Naive thymus-derived CD4-positive, alpha-beta T cell (primary cell): ENCODE measurements at places on chromosomes 4 and X.

DNA sequence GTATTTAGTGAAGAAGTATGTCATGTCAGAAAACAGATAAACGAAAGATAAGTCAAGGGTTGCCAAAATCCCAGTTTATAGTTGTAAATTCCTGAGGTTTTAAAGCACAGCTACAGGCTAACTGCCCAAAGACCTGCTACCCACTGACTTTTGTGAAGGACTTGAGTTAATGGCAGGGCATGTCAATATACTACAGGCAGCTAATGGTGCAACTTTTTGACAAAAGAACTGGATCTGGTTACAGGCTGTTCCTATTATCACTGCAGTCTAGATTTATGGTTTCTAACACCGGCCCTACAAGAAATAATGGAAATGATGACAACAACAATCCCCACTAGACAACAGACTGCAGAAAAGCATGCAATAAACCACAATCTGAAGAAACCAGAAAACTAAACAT is 6.4 kb downstream of the SCML2 start:
- no peak for DNase-seq
- no peak overlapping the region for H3K4me3 ChIP-seq
- H3K27ac ChIP-seq: no peak overlapping the region
- H3K36me3 ChIP-seq: no peaks in the 10 kb centered on the region

DNA sequence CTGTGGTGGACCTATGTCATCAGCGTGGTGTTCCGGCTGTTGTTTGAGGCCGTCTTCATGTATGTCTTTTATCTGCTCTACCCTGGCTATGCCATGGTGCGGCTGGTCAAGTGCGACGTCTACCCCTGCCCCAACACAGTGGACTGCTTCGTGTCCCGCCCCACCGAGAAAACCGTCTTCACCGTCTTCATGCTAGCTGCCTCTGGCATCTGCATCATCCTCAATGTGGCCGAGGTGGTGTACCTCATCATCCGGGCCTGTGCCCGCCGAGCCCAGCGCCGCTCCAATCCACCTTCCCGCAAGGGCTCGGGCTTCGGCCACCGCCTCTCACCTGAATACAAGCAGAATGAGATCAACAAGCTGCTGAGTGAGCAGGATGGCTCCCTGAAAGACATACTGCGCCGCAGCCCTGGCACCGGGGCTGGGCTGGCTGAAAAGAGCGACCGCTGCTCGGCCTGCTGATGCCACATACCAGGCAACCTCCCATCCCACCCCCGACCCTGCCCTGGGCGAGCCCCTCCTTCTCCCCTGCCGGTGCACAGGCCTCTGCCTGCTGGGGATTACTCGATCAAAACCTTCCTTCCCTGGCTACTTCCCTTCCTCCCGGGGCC is 1.2 kb downstream of the GJB1 start:
- no peaks in the 10 kb centered on the region for H3K36me3 ChIP-seq
- no peak overlapping the region for H3K27ac ChIP-seq
- no peaks in the 10 kb centered on the region for H3K4me1 ChIP-seq
- H3K4me3 ChIP-seq: no peak overlapping the region
- DNase-seq: no peak
- no peaks in the 10 kb centered on the region for H3K27me3 ChIP-seq

DNA sequence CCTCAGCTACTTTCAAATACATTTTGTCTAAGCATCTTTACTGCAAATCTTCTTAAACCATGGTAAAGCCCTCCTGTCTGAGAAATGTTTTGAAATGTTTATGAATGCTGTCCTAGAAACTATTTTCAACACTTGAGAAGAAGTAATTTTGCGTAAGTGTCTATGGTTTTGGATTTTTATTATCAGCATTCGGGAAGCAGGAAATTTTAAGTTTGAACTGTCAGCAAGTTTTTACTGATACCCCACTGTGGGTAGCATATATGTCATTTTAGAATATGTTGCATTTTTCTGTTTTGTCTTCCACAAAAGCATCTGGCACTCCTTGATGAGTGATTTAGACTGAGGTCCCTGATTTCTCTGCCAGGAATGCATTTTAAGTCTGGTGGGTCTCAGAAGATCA is 302.4 kb upstream of the GIMD1 start:
- H3K4me3 ChIP-seq: no peak overlapping the region
- no peaks in the 10 kb centered on the region for H3K27me3 ChIP-seq
- DNase-seq: no peak
- no peaks in the 10 kb centered on the region for H3K36me3 ChIP-seq
- no peaks in the 10 kb centered on the region for H3K4me1 ChIP-seq

DNA sequence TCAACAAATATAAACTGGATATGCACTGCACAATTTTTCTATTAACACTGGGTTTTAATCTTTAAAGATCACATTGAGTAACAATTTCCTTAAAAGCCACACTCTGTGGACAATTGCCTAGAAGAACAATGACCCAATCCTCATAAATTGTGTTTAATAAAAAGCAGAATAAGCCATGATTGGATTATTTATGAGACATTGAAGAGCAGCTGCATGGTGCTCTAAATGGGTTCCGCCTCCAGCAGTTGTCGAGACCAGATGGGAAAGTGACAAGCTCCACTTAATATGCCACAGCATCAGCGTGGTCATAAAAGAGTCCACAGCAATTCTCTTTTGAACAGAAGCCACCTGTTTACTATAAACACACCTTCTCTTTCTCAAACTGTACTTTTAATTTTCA is 635.2 kb upstream of the FRG1 start:
- no peaks in the 10 kb centered on the region for H3K27me3 ChIP-seq
- no peak overlapping the region for H3K4me3 ChIP-seq
- no peaks in the 10 kb centered on the region for H3K4me1 ChIP-seq
- H3K27ac ChIP-seq: no peak overlapping the region

DNA sequence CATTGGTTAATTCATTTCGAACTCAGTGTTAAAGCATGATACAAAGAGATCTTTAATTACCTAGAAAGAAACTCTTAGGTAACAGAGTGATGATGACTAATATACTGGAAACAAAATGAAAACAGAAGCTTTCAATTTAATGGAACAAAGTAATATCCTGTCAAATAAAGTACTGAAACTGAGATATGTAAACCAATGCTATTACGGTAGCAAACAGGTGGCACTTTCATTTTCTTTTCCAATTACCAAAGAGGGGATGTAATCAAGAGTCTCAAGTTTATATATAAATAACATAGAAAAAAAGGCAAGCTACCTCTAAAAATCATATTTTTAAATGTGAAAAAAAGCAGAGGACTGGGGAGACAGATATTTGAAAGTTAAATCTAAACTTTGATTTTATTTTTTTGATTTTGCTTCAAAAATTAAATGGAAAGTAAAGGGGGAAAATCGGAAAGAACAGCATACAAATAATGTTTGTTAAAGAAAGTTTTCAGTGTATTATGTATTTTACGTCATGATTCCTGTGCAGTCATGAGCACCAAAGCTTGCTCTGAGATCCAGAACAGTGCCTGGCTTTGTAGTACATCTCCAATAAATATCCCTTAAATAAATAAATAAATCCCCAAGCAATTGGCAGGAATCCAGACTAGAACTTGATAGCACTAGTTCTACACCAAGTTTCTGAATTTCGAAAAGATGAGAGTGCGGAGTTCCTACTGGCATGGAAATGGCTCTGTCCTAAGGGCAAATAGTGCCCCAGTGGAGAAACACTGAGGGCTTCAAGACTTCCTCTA is 25.0 kb upstream of the RAPGEF2 start:
- no peak for DNase-seq
- H3K36me3 ChIP-seq: no peaks in the 10 kb centered on the region
- peaks cover 3% of the 10 kb centered on the region for H3K4me1 ChIP-seq
- H3K4me3 ChIP-seq: no peak overlapping the region

DNA sequence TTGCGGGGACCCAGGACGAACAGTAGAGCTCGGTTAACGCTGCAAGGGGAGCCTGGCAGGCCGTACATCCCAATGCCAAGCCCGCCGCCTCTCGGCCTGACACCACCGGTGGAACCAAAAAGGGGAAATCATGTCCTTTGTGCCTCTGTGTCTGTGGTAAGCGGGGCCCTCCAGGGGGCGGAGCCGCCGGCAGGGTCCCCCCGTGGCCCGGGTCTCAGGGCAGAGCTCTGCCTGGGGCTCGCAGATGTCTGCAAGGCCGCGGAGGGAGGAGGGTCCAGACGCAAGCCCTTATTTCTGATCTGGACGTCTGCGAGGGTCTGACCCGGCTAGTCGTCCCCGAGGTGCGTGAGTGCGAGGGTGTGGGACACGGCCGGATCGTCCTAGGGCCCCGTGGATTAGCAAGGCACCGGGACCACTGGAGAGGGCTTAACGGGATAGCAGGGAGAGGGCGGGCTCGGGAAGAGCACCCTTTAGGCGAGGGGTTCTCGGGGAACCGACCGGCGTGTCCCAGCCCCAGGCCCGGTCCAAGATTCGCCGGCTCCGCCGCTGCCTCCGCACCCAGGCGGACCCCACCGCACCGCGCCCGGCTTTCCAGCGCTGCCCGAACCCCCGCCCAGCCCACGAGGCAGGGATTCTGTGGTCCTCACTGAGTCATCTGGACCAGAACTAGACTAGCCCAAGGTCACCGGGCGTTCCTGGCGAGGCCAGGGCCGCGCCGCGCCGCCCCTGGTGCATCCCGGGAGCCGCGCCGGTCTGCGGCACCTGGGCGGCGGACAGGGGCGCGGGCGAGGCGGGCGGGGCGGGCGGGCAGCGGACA is 863 bp upstream of the FAM193A start:
- H3K27ac ChIP-seq: peak overlapping the region; percentile 91
- peak overlapping the region; percentile 58 for H3K4me3 ChIP-seq
- H3K36me3 ChIP-seq: no peaks in the 10 kb centered on the region
- H3K27me3 ChIP-seq: no peaks in the 10 kb centered on the region
- DNase-seq: peak; percentile 58
- H3K4me1 ChIP-seq: peaks cover 11% of the 10 kb centered on the region

DNA sequence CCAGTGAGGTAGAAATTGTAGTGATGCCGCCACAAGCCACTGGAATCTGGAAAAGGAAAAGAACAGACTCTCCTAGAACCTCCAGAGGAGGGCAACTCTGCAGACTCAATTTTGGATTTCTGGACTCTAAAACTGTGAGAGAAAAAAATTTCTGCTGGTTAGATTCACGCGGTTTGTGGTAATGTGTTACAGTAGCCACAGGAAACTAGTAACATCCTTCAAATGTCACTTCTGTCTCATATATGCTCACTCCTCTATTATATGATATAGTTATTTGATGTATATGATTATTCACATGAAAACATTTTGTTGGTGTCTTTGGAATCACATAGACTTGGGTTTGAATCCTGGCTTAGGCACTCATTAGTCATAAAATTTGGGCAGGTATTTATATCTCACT is 18.8 kb downstream of the LDOC1 start:
- no peak for DNase-seq
- no peaks in the 10 kb centered on the region for H3K36me3 ChIP-seq
- H3K27ac ChIP-seq: no peak overlapping the region
- H3K4me3 ChIP-seq: no peak overlapping the region
- no peaks in the 10 kb centered on the region for H3K4me1 ChIP-seq

- no peaks in the 10 kb centered on the region for H3K27me3 ChIP-seq
- no peak overlapping the region for H3K27ac ChIP-seq
- no peaks in the 10 kb centered on the region for H3K4me1 ChIP-seq
Measured at GRCh38 chrX:19177721-19178120, 55.5 kb upstream of the ADGRG2 start.

- DNase-seq: no peak
- H3K4me3 ChIP-seq: peak overlapping the region; percentile 81
- H3K36me3 ChIP-seq: no peaks in the 10 kb centered on the region
- H3K4me1 ChIP-seq: peaks cover 7% of the 10 kb centered on the region
Measured at GRCh38 chr4:39528061-39528465, 824 bp upstream of the UGDH start.

DNA sequence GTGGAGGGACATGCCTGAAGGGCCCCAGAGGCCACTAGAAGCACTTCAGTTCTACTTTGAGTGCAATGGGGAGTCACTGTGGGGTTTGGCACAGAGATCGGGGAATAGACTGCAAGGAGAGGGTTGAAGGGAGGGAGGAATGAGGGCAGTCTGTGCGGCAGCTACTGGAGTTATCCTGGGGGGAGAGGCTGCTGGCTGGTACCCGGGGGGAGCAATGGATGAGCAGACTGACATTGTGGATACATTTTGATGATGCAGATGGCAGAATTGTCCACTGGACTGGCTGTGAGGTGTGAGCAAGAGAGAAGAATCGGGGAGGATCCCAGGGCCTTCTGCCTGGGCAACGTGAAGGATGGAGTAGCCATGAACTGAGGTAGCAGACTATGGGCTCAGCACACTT is 2.8 kb upstream of the MAMLD1 start:
- no peaks in the 10 kb centered on the region for H3K4me1 ChIP-seq
- no peak overlapping the region for H3K27ac ChIP-seq
- no peak overlapping the region for H3K4me3 ChIP-seq
- no peak for DNase-seq

- no peak overlapping the region for H3K4me3 ChIP-seq
- H3K36me3 ChIP-seq: no peaks in the 10 kb centered on the region
- no peaks in the 10 kb centered on the region for H3K27me3 ChIP-seq
- DNase-seq: no peak
Measured at GRCh38 chrX:127574829-127575228, 477.4 kb downstream of the ACTRT1 start.

- no peaks in the 10 kb centered on the region for H3K27me3 ChIP-seq
- DNase-seq: no peak
- H3K4me1 ChIP-seq: no peaks in the 10 kb centered on the region
- H3K36me3 ChIP-seq: no peaks in the 10 kb centered on the region
Measured at GRCh38 chr4:133156096-133156495, 7.0 kb downstream of the PCDH10 start.

- H3K4me1 ChIP-seq: no peaks in the 10 kb centered on the region
- no peaks in the 10 kb centered on the region for H3K36me3 ChIP-seq
- H3K27ac ChIP-seq: no peak within 1 kb of the TSS
Measured at GRCh38 chr4:41748571-41749475, at the start of gene PHOX2B. PHOX2B (minus strand) TSS chr4:41748725; CDS start chr4:41748610, 115 bp downstream.

GRCh38 chr4:26076896-26077295 is 162.9 kb downstream of the SMIM20 start:
- H3K4me3 ChIP-seq: no peak overlapping the region
- no peak overlapping the region for H3K27ac ChIP-seq
- H3K27me3 ChIP-seq: no peaks in the 10 kb centered on the region
- DNase-seq: no peak

- H3K4me3 ChIP-seq: no peak overlapping the region
- DNase-seq: no peak
- no peaks in the 10 kb centered on the region for H3K36me3 ChIP-seq
- no peak overlapping the region for H3K27ac ChIP-seq
- H3K27me3 ChIP-seq: no peaks in the 10 kb centered on the region
Measured at GRCh38 chr4:8351931-8352367, 82.4 kb downstream of the HTRA3 start.

GRCh38 chr4:16136827-16137226 is 53.0 kb upstream of the PROM1 start:
- H3K27me3 ChIP-seq: no peaks in the 10 kb centered on the region
- H3K4me3 ChIP-seq: no peak overlapping the region
- no peak for DNase-seq

GRCh38 chr4:173753408-173753807 is 223.4 kb upstream of the HAND2 start:
- no peaks in the 10 kb centered on the region for H3K4me1 ChIP-seq
- H3K27ac ChIP-seq: no peak overlapping the region
- no peak overlapping the region for H3K4me3 ChIP-seq

DNA sequence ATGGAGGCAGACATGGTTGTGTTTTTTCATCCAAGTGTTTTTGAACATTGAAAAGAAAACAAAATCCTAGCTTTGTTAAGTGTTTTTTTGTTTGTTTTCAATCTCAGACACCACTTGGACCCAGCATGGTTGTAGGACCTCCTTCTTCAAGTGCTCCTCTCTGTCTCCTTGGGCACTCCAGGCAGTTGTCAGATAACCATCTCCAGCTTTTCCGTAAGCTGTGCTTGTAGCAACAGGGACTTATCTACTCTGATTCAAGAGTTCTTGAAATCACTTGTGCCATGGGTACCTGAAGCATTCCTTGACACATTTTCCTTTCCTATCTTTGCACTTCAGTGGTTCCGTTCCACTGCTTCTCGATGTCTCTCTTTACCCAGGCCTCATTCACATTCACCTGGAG is 334.9 kb upstream of the DDX53 start:
- H3K4me1 ChIP-seq: no peaks in the 10 kb centered on the region
- H3K36me3 ChIP-seq: no peaks in the 10 kb centered on the region
- no peak overlapping the region for H3K27ac ChIP-seq
